ENCODE measurements at places on chromosomes 2 and 18.

DNA sequence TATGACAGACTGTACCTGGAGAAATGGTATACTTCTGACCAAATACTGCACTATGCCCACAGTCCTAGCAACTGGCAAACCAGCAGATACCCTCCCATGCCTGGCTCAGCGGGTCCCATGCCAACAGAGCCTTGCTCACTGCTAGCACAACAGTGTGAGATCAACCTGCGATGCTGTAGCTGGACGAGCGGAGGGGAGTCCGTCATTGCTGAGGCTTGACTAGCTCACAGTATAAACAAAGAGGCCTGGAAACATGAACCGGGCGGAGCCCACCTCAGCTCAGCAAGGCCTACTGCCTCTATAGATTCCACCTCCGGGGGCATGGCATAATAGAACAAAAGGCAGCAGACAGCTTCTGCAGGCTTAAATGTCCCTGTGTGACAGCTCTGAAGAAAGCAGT is 93.2 kb upstream of the CAB39 start:
- no peak for DNase-seq

GRCh38 chr2:171513719-171514160 is 8.5 kb upstream of the CYBRD1 start:
- DNase-seq, result no peak

DNA sequence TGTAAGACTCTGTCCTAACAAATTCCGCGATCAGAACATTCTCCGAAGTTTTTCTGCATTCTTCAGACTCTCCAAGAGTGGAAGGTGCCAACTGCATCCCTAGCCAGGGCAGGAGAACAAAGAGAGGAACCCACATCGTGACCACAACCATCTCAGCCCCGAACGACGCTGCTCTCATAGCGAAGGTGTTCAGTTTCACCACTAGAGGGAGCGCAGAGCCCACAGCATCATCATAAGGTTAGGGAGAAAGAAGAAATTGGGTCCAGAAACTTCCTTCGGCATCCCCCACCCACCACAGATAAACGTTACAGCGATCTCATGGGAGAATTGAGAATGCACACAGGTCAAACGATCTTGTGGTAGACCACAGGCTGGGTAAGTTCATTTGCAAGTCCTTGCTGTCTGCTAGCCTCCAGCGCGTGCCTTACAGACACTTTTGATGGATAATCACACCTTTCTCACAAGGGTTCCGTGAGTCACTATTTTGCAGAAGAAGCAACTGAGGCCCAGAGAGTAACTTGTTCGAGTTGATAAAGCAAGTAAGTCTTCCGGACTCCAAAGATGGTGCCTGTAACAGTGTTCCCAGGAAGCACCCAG is 53.7 kb upstream of the ARL4C start:
- peak; percentile 59 for DNase-seq

GRCh38 chr2:15939854-15940660 is at the start of gene MYCN:
TSS of gene MYCN (plus strand) at chr2:15940550. CDS start at chr2:15942065, 1,515 bp downstream.
- DNase-seq, result peak; percentile 69

- DNase-seq, result no peak
These were observed 220.4 kb downstream of the ZNF516 start for GRCh38 chr18:76274468-76275289.

DNA sequence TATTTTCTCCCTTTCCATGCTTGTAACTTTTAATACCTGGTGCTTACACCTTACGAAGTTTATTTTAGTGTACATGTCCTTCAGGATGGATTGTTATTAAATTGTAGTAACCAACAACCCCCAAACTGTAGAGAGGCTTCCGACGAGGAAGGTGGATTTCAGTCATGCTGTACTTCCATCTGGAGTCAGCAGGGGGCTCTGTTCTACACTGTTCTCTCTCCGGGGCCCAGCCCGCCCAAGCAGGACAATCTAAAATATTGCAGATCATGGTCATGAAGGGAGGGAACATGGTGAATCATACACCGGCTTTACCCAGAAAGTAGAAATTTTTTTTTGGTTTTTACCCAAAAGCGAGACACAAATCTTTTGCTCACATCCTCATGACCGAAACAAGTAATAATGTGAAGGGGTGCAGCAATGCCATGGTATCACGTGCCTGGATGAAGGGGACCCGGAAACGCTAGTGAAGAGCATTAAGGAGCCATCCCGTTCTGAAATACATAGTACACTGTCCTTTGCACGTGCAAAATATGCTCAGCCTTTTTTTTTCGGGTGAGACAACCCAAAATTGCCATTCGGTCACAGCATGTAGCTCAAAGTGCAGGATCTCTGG is 884.8 kb downstream of the EPHA4 start:
- peak; percentile 60 for DNase-seq

DNA sequence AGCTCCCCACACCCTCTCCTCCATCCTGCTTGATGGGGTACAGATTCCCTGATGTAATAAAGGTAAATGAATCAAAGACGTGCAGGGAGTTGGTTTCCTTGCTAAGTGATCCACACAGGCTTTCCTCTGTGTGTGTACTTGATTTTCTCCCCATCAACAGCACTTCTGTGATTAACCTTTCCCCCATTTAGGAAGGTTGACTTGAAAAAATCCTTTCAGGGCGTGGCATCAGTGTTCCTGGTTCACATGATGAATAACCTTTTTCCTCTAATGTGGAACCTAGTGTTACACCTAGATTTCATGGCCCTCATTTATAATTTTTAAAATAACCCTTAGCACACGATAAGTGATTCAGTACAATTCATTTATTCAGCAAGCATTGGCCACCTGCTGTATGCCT is 115.0 kb downstream of the ICA1L start:
- DNase-seq, result no peak

GRCh38 chr18:2874765-2875164 is 28.0 kb downstream of the EMILIN2 start:
- no peak for DNase-seq

DNA sequence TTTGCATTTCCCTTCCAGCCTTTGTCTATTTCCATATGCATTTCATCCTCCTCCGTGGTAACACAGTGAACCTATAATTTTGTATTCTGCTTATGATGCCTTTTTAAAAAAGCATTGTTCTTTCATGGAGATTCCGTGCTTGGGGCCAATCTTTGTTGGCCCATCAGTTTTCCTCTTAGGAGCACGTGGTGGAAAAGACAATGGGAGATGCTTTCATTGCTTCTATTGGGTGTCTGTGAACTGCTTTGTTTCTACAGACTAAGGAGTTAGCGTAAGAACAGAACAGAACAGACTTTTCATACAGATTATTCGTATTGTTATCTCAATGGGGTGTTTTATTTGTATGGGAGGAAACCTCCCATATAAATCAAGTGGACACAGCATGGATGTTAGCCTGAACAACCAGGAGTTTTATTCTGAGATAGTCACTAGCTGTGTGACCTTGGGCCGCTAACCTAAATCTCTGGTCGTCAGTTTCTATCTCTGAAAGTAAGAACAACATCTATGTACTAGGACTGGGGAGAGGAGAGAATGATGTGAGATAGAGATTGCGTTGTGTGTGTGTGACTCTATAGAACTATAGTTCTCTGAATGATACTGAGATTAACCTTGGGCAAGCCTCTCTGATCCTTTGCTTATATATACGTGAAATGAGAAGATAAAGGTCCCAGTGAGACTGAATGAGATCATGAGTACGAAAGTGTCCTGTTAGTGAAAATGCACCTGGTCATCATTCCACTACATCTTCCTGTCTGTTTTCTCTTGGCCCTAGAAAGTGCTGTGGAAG is 22.9 kb upstream of the YWHAQ start:
- no peak for DNase-seq

DNA sequence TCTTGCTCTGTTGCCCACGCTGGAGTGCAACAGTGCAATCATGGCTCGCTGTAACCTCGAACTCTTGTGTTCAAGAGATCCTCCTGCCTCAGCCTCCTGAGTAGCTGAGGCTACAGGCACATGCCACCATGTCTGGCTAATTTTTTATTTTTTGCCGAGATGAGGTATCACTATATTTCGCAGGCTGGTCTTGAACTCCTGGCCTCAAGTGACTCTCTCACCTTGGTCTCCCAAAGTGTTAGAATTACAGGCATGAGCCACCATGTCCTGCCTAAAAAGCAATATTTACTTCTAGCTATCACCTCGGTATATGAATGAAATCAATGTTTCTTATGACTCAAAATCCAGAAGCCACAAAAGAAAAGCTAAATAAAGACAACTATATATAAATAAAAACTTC is 2.2 kb downstream of the BUB1 start:
- DNase-seq, result no peak

DNA sequence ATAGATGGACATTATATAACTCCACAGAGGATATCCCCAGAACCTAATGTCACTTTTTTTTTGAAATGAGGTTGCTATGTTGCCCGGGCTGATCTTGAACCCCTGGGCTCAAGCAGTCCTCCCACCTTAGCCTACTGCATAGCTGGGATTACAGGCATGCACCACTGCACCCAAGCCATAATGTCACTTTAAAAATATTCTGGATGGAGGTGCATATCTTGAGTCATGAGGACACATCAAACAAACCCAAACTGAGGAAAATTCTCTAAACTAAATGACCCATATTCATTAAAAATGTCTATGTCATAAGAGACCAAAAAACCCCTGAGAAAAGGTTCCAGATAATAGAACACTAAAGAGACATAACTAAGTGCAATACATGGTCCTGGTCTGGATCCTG is 36.3 kb downstream of the OSGEPL1 start:
- DNase-seq, result no peak

GRCh38 chr2:177989029-177989885 is 83.3 kb downstream of the PDE11A start:
- DNase-seq, result no peak

DNA sequence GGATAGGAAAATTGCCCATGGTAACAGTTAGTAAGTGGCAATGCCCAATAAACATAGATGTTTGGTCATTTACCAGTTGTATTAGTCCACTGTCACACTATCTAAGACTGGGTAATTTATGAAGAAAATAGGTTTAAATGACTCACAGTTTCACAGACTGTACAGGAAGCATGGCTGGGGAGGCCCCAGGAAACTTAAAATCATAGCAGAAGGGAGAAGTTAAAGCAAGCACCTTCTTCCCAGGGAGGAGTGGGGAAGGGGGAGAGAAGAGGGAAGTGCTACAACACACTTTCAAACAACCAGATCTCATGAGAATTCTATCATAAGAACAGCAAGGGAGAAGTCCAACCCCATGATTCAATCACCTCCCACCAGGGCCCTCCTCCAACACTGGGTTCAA is 23.4 kb downstream of the NR4A2 start:
- no peak for DNase-seq

- DNase-seq, result no peak
These were observed 21.9 kb downstream of the CASP10 start for GRCh38 chr2:201204655-201205514.

DNA sequence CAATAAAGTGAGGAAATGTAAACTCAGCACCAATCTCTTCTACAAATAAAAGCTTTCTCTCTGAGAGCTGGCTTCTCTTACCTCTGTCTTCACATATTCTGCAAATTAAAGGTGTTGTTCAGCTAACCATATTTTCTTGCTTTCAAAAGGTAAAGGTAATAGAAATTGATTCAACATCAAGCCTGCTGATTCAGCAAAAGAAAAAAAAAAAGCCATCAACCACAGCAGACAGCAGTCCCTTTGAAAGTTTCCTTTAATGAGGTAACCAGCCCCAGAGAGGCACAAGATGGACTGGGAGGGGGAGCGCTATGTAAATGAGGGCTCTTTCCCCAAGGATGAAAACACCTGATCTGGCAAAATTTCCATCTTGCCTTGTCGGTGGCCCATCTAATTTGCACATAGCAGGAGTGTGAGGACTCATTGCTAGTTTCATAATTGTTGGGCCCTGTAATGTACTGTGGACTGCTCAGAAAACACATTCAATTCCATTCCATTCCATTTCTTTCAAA is 154.9 kb upstream of the SOX11 start:
- DNase-seq, result no peak

DNA sequence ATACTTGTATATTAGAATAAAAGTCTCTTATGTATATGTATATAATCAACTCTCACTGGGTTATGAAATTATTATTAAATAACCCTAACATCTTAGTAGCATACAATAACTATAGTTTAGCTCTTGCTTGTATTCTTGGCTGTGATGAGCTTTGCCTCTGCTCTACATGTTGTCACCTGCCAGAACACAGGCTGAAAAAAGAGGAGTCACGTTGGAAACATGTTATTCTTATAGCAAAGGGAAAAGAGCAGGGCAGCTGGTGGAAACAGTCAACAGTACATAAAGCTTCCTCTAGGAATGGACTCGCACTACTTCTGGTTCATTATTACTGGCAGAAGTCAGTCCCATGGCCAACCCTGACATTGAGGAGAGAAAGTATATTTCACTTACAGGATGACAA is 362.0 kb upstream of the KYNU start:
- no peak for DNase-seq

- DNase-seq, result no peak
These were observed 18.1 kb downstream of the VIL1 start for GRCh38 chr2:218436992-218437391.

GRCh38 chr2:52970642-52971041 is 797.0 kb upstream of the CHAC2 start:
- no peak for DNase-seq

All from stimulated activated naive CD8-positive, alpha-beta T cell treated with anti-CD3 and anti-CD28 coated beads, Interleukin-15, Interleukin-2, amounts not matched to agents 100 U/mL and 50 U/mL, for 24 hours (primary cell).